ENCODE measurements at places on chromosomes 1 and 21. TPM values are rescaled to one million over a fixed set of nuclear protein-coding genes. Genes with fewer than 3 reads are reported as not detected.

S100A2 gene
- 0.85 TPM for total RNA-seq

AMY2B gene
- total RNA-seq = 1.5 TPM

ETS2 gene
- total RNA-seq = 14.4 TPM

PLA2G4A gene
- 49.9 TPM for total RNA-seq

OR2T2 gene
- not detected for total RNA-seq

MAP3K7CL gene
- 41.8 TPM for total RNA-seq

SLAMF7 gene
- not detected for total RNA-seq

ADAMTS1 gene
- total RNA-seq = 274 TPM

SHISAL2A gene
- total RNA-seq = not detected

TOMM20 gene
- 115 TPM for total RNA-seq

NPPA gene
- total RNA-seq = not detected

SYPL2 gene
- 0.19 TPM for total RNA-seq

CELA3A gene
- total RNA-seq = not detected

NUP210L gene
- 0.28 TPM for total RNA-seq

KRTAP19-8 gene
- total RNA-seq = not detected

DENND2D gene
- 10.7 TPM for total RNA-seq

VWA1 gene
- total RNA-seq = 9.0 TPM

Data from regular cardiac myocyte (primary cell).